ENCODE measurements at places on chromosomes 5 and 9.
A peak's percentile ranks its signal among the peaks of the same experiment; 100 is the strongest.

GRCh38 chr9:87521834-87522233 is 24.2 kb downstream of the DAPK1 start:
- DNase-seq = no peak

DNA sequence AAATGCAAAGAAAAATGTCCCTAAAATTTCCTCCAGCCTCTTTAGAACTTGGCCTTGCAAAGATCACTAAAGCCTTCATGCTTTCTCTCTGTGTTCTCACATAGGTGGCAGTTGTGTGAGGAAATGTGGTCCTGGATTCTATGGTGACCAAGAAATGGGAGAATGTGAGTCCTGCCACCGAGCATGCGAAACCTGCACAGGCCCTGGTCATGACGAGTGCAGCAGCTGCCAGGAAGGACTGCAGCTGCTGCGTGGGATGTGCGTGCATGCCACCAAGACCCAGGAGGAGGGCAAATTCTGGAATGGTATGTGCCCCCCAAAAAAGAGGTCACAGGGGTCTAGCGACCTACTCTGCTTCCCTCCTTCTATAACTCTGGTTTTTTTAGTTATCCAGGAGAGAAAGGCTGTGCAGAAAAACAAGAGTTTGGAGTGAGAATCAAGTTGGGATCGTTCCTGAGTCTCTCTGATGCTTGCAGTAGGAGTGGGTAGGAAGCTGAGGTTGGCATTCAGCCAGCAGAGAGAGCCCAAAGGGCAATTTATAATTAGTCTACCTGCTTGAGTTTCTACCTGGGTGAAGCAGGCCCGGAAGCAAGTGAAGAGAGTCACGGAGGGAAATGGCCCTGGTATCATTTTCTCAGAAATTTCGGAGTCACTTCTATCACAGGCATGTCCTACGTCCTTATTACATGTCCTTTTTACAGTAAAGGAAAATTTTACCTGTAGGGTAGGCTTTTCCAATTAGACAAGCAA is 97.5 kb downstream of the RFK start:
- DNase-seq = no peak

GRCh38 chr9:131706608-131706970 is 33.3 kb downstream of the RAPGEF1 start:
- no peak for DNase-seq

GRCh38 chr9:112218908-112219307 is 43.8 kb upstream of the SUSD1 start:
- DNase-seq = no peak

DNA sequence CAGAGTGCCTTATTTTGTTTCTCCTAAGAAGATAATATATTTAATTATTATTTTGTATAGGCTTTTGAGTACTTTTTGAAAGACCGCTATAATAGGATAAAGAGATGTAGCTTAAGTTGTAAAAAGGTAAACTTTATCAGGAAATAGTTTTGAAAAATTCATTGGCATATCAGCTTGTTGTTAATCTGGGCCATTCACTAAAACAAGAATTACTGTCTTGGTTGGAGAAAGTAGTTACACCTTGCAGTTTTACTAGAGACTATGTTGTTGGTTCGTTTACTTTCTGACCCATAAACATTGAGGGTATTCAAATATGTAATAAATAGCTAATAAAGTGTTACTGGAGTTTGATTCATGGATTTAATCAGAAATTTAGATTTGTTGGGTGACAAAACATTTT is 33.7 kb downstream of the TNPO1 start:
- no peak for DNase-seq

DNA sequence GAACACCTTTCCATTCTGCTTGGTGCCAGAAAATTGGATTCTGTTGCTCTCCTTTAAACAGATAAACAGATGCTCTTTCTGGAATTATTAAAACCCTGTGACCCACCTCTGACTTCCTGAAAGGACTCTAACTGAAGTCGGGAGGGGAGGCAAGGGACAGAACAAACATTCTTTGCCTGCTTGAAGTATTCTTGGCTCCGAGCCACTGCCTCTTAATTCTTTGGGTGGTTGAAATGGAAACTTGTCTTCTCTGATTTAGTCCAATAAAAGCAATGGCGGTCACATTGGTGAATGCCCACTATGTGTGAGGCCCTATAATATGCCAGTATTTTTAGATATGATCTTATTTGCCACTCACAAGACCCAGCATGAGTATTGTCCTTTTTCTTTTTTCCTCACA is 236.8 kb downstream of the SLIT3 start:
- DNase-seq = no peak

- DNase-seq = no peak
Observed at GRCh38 chr9:108967916-108968315, 33.7 kb downstream of the ABITRAM start.

GRCh38 chr9:131833906-131834305 is 94.0 kb upstream of the RAPGEF1 start:
- DNase-seq = no peak

DNA sequence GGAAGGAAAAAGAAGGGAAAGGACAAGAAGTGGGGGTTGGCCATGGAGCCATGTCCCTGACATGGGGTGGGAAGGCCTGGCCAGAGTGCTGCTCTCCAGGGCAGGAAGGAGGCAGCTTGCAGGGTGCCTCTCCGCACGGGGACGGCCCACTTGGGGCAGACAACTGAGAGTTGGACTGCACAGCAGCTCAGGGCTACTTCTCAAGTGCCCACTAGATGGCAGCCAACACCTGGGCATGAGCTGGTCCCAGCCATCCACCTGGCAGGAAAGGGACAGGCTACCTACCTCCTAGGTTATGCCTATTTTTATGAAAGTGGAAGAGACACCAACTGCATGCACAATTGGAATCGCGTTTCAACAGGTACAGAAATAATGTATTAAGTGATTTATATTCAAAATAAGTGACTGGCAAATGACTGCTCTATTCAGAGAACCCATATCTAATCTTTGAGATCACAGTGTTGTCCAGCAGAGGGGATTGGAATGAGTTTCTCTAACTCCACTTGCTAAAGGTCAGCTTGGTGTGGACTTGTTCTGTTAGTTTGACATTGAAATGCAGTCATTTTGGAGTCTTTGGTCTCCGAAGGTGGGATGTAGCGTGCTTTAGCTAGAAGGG is 113.4 kb downstream of the SYK start:
- DNase-seq = peak; percentile 55

- DNase-seq = no peak
Observed at GRCh38 chr9:87620731-87621322, 105.1 kb upstream of the CTSL start.

DNA sequence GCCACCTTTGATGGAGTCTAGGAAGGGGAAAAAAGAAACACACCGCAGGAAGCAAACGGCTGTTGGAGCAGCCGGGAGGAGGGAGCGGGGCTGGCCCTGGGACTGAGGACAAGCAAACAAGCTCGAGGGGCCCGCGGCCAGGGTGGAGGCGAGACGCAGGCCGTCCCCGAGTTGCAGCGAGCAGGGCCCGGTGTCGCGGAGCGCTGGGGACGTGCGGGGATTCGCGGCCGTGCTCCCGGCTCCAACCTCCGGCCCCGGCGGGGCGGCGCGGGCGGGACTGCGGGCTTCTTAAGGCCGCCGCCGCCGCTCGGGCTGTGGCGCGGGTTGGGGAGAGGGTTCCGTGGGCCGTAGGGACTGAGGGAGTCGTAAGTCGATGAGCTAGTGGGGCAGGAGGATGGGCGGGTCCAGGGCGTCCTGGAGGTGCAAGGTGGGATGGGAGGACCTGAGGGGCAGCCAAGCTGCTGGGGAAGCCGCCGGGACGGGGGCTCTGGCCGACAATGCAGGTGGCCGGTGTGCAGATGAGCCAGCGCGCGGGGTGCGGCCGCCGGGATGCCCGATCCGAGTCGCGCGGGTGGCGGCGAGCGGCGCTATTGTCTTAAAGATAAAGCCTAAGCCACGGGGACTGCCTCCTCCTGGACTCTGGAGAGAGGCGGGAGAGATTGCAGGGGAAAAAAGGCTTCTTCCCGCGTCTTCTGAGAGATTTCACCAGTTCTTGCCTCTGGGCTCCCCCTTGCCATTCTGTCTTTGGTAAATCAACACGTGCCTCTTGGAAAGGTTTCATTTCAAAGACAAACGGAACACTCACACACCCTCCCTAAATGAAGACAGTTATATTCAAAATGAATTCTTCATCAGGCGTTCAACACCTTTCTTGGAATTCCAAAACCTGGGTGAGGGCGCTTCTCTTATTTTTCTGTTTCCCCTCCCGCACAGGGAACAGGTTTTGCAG is 1.6 kb upstream of the HAPLN1 start:
- DNase-seq = peak; percentile 11

- no peak for DNase-seq
Observed at GRCh38 chr5:178208540-178209227, 4.4 kb downstream of the HNRNPAB start.

Data from foreskin fibroblast (primary cell).